H9 (cell line): ENCODE measurements at places on chromosomes 13 and 19.

GRCh38 chr13:113581871-113582270 is 2.7 kb upstream of the TFDP1 start:
- DNase-seq: peak; percentile 10

DNA sequence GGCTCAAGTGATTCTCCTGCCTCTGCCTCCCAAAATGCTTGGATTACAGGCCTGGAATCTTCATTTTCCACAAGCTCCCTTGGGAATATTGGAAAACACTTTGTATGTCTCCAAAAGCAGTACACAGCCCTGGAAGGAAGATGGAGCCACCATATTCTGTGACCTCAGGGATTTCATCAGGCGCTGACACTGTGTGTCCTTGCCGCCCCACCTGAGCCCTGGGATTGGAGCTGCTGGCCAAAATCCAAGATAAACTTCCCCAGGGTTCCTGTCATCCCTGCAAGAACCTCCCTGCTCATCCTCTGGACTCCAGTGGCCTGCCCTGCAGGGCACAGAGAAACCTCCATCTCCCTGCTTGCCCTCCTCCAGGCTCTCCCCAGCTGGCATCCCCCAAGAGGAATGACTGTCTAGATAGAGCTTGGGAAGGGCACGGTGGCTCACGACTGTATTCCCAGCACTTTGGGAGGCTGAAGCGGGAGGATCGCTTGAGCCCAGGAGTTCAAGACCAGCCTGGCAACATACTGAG is 1.3 kb upstream of the GNG7 start:
- no peak for DNase-seq

GRCh38 chr13:42864952-42865767 is 83.8 kb downstream of the FAM216B start:
- DNase-seq: no peak

DNA sequence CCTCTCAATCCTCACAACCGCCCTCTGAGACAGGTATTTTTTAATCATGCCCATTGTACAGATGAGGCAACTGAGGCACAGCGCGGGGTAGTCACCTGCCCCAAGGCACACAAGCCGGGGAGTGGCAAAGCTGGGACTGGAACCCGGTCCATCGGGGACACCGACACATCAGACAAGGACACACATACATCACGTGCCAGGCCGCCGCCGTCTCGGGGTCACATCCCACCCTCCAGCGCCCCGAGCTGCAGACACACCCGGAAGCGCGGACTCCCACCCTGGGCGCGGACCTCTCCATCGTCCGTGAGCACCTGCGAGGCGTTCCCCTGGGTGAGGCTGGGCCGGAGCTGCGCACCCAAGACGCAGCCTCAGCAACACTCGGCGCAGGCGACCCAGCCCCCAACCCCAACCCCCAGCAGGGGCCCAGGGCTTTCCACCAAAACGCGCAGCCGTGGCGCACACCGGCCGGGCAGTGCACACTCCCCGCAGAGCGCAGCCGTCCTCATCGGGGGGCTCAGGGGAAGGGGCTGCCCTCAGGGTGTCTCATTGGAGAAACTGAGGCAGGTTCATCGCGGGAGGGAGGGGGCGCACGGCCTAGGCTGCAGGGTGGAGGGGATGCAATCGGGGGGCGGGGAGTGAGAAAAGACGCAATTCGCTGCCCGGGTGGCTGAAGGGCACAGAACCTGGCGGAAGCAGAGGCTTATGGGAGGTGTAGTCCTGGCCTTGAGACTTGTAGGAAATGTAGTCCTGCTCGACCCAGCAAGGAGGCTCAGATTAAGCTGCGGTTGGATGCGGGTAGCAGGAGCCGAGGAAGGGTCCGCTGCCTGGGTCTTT is 1.9 kb upstream of the LMTK3 start:
- peak; percentile 94 for DNase-seq

- DNase-seq: no peak
Measured at GRCh38 chr19:18764591-18765051, 26.5 kb downstream of the COMP start.
